Activated CD4-positive, alpha-beta T cell treated with anti-CD3 and anti-CD28 coated beads for 24 hours (primary cell): ENCODE measurements at places on chromosomes 5 and 9.

GRCh38 chr5:2282893-2283292 lies 400.2 kb upstream of the IRX4 start:
- no peak for DNase-seq

- DNase-seq: peak; percentile 26
Measured at GRCh38 chr9:109894921-109895758, 115.1 kb downstream of the PALM2AKAP2 start.

DNA sequence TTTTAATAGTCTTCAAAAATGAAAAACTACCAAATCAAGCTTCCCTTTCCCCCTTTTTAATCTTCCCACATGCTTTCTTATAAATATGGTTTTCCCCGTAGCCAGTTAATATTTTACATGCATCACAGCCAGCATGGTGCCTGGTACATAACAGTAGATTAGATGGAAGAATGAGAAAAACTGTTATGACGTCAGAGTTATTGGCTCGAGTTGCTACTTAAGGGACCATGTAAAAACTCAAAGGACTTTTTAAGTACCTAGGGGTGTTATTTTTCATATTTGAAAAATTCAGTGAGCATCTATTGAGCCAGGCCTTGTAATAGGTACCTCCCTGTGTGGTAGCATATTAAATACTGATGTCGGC lies 176.4 kb downstream of the SMARCA2 start:
- no peak for DNase-seq

GRCh38 chr9:1875251-1875851 lies 139.8 kb upstream of the SMARCA2 start:
- no peak for DNase-seq

DNA sequence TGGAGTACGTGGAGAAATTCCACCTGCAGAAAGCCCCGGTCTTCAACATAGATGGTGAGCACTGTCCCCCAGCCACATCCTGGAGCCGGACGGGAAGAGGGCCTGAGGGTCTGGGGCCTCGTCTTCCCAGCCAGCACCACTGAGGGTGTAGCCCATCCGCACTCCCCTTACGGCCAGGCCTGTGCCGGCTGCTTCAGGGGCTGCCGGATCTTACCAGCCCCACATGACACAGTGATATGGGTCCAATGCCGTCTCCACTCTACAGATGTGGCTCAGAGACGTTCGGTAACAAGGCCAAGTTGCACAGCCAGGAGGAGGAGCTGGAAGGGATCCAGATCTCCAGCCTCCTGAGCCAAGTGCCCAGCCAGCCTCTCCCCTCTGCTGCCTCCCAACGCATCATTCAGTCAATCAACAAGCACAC lies 21.3 kb downstream of the GLT6D1 start:
- no peak for DNase-seq

DNA sequence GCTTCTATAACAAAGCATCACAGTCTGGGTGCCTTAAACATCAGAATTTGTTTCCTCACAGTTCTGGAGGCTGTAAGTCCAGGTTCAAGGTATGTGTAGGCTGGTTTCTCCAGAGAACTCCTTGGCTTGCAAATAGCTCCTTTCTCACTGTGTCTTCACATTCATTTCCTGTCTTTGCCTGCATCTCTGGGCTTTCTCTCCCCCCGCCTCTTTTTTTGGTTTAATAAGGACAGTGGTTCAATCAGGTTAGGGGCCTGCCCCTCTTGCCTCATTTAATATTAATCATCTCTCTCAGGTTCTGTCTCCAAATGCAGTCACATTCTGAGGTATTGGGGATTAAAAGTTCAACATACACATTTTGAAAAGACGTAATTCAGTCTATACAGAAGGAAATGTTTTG lies 225.5 kb upstream of the ATP10B start:
- no peak for DNase-seq

DNA sequence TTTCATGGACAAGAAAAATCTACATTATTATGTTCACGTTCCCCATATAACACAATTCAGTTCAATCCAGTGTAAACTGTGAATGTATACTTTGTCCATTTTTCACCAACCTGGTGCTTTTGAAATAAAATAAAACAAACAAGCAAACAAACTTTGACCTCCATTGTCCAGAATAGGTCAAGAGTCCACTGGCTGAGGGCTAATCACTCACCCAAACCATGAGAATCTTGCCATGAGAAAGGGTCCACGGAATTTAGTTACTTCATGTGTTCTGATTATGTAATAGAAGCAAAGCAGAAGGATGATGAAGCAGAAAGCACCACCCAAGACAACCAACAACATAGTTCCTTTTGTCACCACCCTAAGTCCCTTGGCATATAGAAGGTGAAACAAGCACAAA lies 28.7 kb downstream of the DIAPH1 start:
- no peak for DNase-seq

- no peak for DNase-seq
Measured at GRCh38 chr5:96919754-96920197, 16.1 kb upstream of the LNPEP start.

- DNase-seq: no peak
Measured at GRCh38 chr5:116824751-116825438, 250.3 kb upstream of the SEMA6A start.

GRCh38 chr5:178982941-178983340 lies 12.2 kb downstream of the GRM6 start:
- DNase-seq: no peak

- DNase-seq: no peak
Measured at GRCh38 chr5:101535626-101536025, 632.5 kb upstream of the ST8SIA4 start.

DNA sequence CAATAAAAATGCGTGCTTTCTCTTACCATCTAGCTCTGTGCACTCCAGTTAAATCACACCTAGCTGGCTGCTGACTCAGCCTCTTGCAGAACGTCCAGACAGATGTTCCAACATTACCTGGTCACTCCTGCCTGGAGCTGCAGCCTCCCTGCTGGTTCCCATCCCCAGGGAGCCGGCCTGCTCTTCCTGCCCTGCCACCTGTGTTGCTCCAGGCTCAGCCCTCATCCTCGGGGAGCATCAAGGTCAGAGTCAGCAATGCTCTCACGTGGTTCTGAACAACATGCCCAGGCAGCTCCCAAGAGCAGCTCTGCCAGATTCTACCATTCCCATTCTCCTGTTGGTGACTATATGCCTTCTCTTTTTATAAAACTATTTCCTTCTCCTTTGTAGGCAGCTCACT lies 81.3 kb downstream of the GADD45G start:
- DNase-seq: no peak

DNA sequence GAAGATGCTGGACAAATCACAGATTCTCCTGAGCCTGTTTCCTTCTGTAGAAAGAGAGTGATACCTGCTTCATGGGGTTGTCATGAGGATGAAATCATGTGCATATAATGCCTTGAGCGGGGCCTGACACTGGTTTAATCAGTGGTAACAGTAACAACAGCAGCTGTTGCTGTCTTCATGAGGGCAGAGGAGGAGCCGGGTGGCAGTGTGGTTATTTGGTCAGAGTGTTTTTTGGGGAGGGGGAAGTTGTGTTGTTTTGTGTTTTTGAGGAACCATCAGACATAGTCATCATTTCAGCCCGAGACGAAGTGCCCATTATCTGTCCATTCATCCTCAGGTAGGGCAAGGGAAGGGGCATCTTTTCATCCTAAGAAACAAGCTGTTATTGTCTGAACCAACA lies 44.0 kb downstream of the NEURL1B start:
- DNase-seq: no peak

DNA sequence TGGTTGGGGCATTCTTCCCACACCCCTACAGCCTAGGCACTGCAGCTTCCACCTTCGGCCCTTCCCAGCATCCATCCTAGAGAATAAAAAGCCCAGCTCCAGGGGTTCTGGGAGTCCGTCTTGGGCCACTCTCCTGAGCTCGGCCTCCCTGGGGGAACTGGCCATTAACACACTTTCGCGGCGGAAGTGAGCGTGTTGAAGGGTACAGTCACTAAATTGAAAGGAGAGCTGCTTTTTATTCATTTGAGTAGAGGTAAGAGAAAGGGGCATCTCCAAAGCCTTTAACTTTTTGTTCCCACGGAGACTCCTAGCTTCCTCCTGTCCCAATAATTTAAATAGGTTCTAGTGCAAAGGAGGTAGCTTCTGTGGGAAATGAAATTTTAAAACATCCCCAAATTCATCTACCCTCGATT lies 31.0 kb upstream of the NFIB start:
- no peak for DNase-seq

GRCh38 chr5:29412979-29413378 lies 1780.5 kb upstream of the CDH6 start:
- DNase-seq: no peak

- no peak for DNase-seq
Measured at GRCh38 chr5:158464383-158464782, 605.4 kb upstream of the CLINT1 start.

DNA sequence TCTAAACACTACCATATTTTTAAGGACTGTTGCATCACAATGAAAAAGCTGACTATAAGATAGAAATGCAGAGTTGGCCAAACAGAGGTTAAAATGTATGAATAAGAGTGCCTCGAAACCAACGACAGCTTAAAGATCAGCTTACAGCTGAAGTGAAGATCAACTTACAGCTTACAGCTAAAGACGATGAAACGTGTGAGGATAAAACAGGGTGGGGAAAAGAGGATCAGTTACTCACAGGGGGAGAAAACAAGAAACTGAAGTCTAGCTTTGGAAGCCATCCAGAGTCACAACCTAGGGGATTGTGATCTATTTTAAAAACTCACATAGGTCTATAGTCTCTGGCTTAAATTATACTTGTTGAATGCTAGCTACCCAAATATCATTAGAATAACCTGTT lies 220.0 kb downstream of the SNCAIP start:
- no peak for DNase-seq

DNA sequence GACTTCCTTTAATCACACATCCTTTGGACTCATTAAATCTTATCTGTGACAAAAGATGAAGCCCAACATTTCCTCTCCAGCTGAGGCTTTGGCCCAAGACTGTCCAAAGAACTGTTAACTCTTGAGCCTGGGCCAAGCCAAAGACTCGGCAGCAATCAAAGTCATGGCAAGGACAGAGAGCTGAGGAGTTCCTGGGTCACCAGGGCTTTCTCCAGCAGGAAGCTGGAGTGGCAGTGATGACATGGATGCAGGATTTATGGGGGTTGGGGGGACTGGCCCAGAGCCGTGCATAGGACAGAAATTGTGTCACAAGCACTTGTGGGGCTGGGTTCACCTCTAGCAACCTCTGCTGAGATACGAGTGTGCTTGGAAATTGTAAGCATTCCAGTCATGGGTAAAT lies 440.3 kb downstream of the PLK2 start:
- no peak for DNase-seq

DNA sequence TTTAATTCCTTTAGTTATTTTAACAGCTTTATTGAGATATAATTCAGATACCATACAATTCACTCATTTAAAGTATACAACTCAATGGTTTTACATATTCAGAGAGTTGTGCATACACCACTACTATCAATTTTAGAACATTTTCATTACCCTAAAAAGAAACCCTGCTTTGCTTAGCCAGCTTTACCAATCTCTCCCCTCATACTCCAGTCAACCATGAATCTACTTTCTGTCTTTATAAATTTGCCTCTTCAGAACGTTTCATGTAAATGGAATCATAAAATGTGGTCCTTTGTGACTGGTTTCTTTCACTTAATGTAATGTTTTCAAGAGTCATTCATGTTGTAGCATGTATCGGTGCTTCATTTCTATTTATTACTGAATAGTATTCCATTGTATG lies 24.9 kb downstream of the NIM1K start:
- no peak for DNase-seq

DNA sequence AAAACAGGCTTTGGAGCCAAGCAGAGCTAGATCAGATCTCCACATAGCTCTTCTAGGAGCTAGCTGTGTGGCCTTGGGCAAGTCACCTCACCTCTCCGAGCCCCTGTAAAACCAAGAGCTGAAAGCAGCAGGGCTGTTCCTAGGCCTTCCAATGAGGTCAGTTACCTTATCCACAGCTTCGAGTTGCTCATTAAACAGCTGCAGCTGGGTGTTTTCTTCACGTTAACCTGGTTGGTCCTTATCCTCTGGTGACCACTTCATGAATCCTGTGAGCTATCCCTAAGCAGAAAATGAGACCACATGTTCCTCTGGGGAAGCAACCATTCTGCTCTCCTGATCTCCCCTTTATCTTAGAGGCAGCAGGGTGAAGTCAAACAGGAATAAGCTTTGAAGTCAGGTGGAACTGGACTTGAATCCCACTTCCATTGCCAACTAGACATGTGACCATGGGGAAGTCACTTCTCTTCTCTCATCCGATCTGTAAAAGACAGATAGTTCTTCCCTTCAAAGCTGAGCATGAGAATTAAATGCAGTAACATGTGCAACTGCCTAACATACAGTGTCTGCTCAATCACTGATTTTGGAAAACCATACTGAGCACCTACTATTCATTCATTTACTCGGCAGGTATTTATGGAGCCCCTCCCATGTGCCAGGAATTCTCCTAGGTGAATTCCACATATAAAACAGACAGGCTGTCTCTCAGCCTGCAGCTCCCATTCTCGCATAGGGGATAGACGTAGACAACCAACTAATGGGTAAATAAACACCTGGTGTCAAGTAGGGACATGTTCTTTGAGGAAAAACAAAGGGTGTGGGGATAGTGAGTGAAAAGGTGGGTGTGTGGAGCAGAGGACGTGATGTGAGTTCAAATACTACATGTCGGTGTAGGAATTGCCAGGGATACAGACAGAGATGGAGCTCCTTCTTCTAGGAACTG lies 111.7 kb upstream of the BOD1 start:
- no peak for DNase-seq

GRCh38 chr5:10311595-10312425 lies 4.1 kb upstream of the CMBL start:
- DNase-seq: no peak

DNA sequence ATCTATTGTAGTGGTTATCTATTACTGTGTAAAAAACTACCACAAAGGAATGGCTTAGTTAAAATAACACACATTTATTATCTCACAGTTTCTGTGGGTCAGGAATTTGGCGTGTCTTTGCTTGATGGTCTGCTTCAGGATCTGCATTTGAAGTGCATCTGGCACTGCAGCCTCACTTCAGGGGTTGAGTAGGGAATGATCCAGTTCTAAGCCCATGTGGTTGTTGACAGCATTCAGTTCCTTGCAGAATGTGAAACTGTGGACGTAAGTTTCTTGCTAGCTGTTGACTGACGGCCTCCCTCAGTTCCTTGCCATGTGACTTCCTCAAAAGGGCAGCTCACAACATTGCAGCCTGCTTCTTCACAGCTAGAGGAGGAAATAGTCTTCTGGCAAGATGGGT lies 2.1 kb upstream of the OGN start:
- DNase-seq: no peak
